ENCODE measurements at places on chromosomes 2 and 18. TPM values are rescaled to one million over a fixed set of nuclear protein-coding genes. Genes with fewer than 3 reads are reported as not detected.

Gene DCDC2C
- not detected for total RNA-seq

Gene BZW1
- 99.3 TPM for total RNA-seq

Gene RIT2
- not detected for total RNA-seq

Gene SELENOI
- total RNA-seq: 14.5 TPM

Gene FOXI3
- total RNA-seq: not detected

Gene VSNL1
- 42.7 TPM for total RNA-seq

Gene FIGN
- 16.4 TPM for total RNA-seq

Gene INHBB
- 2.8 TPM for total RNA-seq

Gene L3MBTL4
- total RNA-seq: 0.70 TPM

Gene HOXD3
- total RNA-seq: 1.0 TPM

Gene KCNS3
- 3.7 TPM for total RNA-seq

Gene STK16
- 16.3 TPM for total RNA-seq

Gene GTF2A1L
- total RNA-seq: 0.75 TPM

Gene ATP8B1
- total RNA-seq: 9.3 TPM

Gene ERFE
- total RNA-seq: 0.62 TPM

Gene TCF23
- not detected for total RNA-seq

Gene CFAP65
- not detected for total RNA-seq

Gene SMC6
- 13.9 TPM for total RNA-seq

Gene CCDC150
- total RNA-seq: 1.5 TPM

Gene SKA1
- total RNA-seq: 0.13 TPM

Gene TRIM43
- total RNA-seq: not detected

Gene ZSCAN30
- 18.6 TPM for total RNA-seq

Gene ABCG5
- total RNA-seq: not detected

Gene SERPINB2
- total RNA-seq: not detected

Gene COLEC11
- 3.1 TPM for total RNA-seq

Gene EVA1A
- 2.7 TPM for total RNA-seq

Gene CRYBA2
- total RNA-seq: not detected

Gene TAF1B
- total RNA-seq: 8.4 TPM

Gene GRB14
- total RNA-seq: 2.2 TPM

Gene MYOM1
- total RNA-seq: 878 TPM

Gene LIMS1
- 121 TPM for total RNA-seq

Gene DAW1
- not detected for total RNA-seq

Gene MRPL30
- total RNA-seq: 27.8 TPM

Gene INPP5D
- total RNA-seq: 6.2 TPM

Gene ALPI
- not detected for total RNA-seq

Gene MBD5
- total RNA-seq: 32.4 TPM

Gene ALPG
- total RNA-seq: not detected

Gene PID1
- total RNA-seq: 4.3 TPM
